Foreskin keratinocyte (primary cell): ENCODE measurements at places on chromosomes 16 and 17. TPM values are rescaled to one million over a fixed set of nuclear protein-coding genes. Genes with fewer than 3 reads are reported as not detected.

- DNase-seq = no peak
These were observed at the start of gene ARHGAP23 for GRCh38 chr17:38428112-38428642. Gene ARHGAP23, plus strand, starts transcription at chr17:38428464. Its CDS starts 22 bp downstream, at chr17:38428486.

DNA sequence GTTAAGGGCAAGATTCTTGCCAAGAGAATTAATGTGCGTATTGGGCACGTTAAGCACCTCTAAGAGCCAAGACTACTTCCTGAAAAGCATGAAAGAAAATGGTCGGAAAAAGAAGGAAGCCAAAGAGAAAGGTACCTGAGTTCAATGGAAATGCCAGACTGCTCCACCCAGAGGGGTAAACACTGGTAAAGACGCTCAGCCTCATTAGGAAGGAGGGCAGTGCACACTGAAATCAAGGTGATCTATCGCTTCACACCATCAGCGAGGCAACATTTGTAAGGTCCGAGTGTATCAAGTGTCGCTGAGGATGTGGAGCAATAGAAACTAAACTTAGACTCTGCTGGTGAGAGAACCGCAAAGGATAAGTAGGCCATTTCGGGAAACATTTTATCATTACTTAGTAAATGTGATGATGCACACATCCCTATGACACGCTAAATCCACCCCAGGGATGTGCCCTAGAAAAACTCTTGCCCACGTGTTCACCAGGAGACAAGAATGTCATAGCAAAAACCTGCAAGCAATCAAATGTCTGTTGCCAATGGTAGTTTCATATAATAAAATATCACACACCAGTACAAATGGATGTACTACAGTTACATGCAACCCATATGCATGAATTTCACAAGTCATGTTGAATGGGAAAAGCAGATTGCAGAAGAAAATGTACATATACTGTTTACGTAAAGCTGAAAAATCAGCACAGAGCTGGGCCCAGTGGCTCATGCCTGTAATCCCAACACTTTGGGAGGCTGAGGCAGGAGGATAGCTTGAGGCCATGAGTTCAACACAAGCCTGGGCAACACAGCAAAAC, 23.6 kb downstream of the CNTROB start:
- DNase-seq = no peak

- no peak for DNase-seq
These were observed 23.5 kb downstream of the TANC2 start for GRCh38 chr17:62989501-62989900.

- DNase-seq = no peak
These were observed 19.7 kb downstream of the ARHGAP17 start for GRCh38 chr16:24995469-24995868.

KCNJ2 gene
- polyA plus RNA-seq = 0.01 and 0.03 TPM in 2 replicates

GAS7 gene
- polyA plus RNA-seq = 0.07 and 0.11 TPM in 2 replicates

GRCh38 chr16:7644176-7644575, 311.5 kb downstream of the RBFOX1 start:
- DNase-seq = no peak

CA7 gene
- polyA plus RNA-seq = not detected in 2 replicates

SPATA22 gene
- polyA plus RNA-seq = not detected in 2 replicates

GRCh38 chr17:58399974-58400373, 17.4 kb downstream of the RNF43 start:
- DNase-seq = no peak

DNA sequence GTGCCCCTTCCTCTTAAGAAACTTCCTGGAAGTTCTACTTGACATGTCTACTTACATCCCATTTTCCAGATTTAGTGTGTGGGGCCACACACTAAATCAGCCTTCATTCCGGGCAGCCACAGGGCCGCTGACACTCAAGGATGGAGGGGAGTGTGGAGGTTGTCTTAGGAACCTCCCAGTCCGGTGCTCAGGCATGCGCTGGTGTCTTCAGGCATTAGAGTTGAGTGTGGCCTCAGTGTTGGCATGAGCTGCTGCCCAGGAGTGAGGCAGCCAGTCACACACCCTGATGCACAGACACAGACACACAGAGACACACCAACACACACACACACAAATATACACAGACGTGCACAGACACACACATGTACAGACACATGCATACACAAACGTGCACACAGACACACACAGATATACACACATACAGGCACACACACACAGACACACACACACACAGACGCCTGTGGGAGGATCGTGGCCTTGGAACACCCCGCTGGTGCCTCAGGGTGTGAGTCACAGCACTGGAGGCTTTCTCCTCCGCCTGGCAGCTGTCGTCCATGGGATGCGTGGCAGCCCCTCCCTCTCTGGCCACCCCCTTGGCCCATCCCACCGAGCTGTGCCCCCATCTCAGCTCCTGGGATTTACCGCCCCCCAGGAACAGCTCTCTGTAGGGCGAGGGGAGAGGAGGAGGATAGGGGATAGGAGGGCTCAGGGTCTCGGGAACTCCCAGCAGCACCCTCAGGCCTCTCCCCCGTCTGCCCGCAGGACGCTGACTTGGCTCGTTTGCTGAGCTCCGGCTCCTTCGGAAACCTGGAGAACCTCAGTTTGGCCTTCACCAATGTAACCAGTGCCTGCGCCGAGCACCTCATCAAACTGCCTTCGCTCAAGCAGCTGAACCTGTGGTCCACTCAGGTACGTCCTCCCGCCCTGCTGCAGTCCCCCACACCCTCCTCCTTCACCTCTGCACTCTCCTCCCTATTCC, 75.6 kb upstream of the PLCG2 start:
- no peak for DNase-seq

RAD51C gene
- polyA plus RNA-seq = 37.8 and 57.0 TPM in 2 replicates

KRT16 gene
- 132 and 240 TPM in 2 replicates for polyA plus RNA-seq

DNA sequence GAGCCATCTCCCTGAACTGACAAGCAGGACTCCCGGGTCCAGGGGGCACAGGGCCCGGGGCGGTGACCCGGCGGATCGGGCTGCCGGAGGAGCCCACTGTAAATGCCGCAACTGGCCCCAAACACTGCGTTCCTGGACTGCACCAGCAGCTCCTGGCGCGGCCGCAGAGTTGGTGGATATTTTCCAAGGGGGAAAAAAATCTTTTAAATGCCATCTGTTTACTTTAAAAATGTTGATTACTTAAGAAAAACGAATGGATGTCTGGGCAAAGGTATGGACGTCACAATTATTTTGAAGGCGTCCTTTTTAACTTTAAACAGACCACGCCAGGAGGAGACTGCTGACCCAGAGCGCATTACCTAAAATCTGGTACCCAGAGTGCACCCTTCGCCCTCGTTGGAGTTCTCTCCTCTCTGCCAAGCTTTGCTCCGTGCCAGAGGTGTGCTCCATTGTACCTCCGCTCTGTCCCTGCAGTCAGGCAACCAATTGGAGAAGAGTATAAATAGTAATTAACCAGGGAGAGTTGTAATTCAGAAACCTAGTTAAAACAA, 3.4 kb downstream of the HS3ST3B1 start:
- DNase-seq = no peak

DNA sequence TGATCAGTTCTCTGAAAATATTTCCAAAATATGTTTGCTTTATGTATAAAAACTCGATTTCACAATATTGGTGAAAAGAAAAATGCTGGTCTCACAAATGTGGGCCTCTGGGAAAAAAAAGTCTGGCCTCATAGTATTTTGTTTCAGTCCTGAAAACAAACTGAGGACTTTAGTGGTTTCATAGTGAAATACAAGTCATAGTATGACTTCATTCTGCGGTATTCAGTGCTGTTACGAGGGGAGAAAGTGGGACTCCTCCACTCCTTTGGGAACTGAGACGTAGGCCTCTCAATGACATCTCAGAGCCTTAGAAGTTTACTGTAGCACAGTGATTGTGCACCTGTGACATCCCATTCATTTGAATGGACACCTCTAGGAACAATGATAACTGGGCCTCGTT, 56.0 kb downstream of the CYB561 start:
- no peak for DNase-seq

- peak; percentile 88 for DNase-seq
These were observed 125.4 kb downstream of the MAP2K6 start for GRCh38 chr17:69539781-69540319.

DNA sequence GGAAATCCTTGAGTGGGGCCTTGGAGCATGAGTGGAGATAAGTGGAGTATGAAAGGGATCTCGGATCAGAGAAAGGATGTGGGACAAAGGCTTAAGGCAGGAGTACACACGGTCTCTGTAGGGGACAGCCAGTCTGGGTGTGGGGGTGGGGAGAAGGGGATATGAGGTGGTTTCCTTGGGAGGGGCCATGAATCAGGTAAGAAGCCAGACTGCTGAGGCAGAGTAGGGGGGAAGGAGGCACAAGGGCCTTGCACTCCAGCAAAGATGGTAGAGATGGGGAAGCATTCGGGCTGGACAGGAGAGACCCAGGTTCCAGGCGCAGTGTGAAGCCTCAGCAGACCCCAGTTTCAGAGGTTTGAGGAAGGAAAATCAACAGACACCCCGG, 1.6 kb downstream of the HSD11B2 start:
- no peak for DNase-seq

DNA sequence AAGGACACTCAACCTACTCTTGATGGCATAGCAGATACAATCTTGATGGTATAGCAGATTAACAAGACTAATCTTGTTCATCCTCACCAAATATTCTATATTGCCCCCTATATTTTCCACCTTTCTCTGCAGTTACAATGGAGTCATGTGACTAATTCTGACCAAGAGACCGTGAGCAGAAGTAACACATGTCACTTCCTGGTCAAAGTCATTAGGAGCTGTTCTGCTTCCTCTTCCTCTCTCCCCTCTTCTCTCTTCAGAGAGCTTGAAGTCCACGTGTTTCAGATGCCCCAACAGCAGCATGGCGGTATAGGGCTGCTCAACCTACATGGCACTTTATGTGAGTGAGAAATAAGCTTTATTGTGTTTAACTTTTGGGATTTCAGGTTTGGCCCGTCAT, 55.3 kb upstream of the ERCC4 start:
- no peak for DNase-seq

DNA sequence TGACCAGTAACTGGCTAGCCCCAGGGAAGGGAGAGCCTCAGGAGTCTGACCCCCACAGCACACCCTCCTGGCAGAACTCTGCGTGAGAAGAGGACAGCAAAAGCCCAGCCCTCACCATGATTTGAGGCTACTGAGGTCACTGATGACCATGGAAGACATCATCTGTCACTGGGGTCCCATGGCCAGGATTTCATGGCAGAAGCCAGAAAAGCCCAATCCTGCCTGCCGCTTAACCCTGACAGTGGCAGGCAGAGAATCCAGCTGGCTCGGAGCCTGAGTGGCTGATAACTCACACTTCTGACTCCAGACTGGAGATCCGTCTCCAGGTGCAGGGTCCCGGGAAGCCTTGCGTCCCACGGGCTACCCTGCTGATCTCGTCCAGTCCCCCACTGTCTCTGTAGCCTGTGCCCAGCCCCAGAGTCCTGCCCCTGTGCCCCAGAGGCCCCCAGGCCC, 17.5 kb downstream of the GRIN2C start:
- DNase-seq = no peak

GRCh38 chr16:8530752-8531384, 59.4 kb downstream of the TMEM114 start:
- no peak for DNase-seq

DNA sequence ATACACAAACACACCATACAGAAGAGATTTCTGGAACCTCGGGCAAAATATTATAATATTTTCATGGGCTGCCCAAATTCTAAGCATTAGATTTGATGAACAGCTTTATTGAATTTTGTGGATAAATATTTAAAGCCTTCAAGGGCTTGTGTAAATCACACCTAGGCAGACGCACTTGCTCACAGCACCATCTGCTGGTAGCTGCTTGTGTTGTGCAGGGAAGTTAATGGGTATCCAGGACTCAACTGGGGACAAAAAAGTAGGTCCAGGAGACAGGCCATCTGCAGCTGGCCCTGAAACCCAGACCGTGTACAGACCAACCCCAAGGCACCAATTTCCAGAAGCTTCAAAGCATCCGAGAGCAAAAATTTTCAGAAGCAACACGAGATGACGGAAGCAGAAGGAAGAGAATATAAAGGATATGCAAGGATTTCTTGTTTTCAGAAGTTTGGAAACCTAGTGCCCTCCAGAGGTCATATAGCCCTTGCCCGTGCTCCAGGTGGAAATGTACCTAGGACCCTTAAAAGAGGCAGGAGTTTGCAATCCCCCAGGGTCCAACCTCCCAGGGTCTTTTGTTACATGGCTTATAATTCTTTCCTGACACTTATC, 140.0 kb downstream of the CHD9NB start:
- DNase-seq = peak; percentile 13

GRCh38 chr16:78639775-78640174, 540.3 kb downstream of the WWOX start:
- DNase-seq = no peak

DNA sequence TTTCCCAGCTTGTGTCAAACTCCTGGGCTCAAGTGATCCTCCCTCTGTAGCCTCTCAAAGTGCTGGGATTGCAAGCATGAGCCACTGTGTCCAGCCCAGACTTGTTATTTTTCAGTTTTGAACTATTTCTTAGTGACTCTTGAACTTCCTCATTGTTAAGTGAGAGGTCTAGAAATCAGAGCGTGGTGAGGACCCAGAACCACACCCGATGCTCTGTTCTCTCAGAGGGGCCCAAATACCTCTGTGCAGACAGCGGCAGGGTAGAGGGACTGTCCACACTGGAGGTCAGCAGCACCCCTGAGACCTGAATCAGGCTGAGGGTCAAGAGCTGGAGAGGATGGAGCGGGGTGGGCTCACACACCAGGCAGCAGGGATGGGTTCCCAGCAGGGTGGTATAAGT, 47.7 kb upstream of the MEAK7 start:
- peak; percentile 18 for DNase-seq

DNA sequence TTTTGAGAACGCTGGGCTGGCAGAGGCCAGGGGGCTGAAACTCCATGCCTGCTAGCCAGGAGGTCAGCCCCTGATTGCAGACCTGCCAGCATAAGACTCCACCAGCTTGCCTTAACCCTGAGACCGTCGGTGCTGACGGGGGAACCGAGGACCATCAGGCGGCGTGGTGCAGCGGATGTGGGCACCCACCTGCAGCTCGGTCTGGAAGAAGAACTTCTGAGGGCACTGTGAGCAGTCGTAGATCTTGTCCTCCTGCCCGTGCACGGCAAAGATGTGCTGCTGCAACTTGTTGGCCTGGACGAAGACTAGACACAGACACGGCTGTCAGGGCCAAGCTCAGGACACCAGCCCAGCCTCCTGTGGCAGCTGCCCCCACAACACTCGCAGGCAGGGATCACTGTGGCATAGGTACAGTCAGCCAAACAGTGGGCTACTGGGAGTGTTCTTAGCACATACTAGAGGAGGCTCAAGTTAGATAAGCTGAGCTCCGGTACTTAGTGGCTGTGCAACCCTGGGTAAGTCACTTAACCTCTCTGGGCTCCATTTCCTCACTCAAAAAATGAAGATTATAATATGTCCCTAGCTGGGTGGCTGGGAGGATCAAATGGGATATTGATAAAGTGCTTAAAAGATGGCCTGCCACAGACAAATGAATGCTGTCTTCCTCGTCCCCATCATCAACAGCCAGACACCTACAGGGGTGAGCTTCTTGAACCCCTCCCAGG, 150.0 kb downstream of the C16orf78 start:
- no peak for DNase-seq

GRCh38 chr16:5024632-5025031, 9.1 kb downstream of the NAGPA start:
- no peak for DNase-seq

GRCh38 chr17:72952641-72953315, 139.7 kb downstream of the SLC39A11 start:
- DNase-seq = no peak

GRCh38 chr16:47732523-47733111, 271.5 kb downstream of the PHKB start:
- peak; percentile 95 for DNase-seq

- DNase-seq = no peak
These were observed 96.5 kb upstream of the TBX2 start for GRCh38 chr17:61302953-61303816.

- no peak for DNase-seq
These were observed 23.2 kb downstream of the ZNF652 start for GRCh38 chr17:49338883-49339282.
